Activated CD8-positive, alpha-beta T cell treated with anti-CD3 and anti-CD28 coated beads, Interleukin-2, amount 10 ng/mL, durations not matched to agents 7 days and 5 days (primary cell): ENCODE measurements at places on chromosomes 5 and 9. TPM values are rescaled to one million over a fixed set of nuclear protein-coding genes. Genes with fewer than 3 reads are reported as not detected.

GRCh38 chr5:172768098-172768572 is 2.9 kb downstream of the DUSP1 start:
- no peak for DNase-seq

GRCh38 chr5:140398379-140398811 is 3.2 kb upstream of the ANKHD1 start:
- DNase-seq = no peak

DNA sequence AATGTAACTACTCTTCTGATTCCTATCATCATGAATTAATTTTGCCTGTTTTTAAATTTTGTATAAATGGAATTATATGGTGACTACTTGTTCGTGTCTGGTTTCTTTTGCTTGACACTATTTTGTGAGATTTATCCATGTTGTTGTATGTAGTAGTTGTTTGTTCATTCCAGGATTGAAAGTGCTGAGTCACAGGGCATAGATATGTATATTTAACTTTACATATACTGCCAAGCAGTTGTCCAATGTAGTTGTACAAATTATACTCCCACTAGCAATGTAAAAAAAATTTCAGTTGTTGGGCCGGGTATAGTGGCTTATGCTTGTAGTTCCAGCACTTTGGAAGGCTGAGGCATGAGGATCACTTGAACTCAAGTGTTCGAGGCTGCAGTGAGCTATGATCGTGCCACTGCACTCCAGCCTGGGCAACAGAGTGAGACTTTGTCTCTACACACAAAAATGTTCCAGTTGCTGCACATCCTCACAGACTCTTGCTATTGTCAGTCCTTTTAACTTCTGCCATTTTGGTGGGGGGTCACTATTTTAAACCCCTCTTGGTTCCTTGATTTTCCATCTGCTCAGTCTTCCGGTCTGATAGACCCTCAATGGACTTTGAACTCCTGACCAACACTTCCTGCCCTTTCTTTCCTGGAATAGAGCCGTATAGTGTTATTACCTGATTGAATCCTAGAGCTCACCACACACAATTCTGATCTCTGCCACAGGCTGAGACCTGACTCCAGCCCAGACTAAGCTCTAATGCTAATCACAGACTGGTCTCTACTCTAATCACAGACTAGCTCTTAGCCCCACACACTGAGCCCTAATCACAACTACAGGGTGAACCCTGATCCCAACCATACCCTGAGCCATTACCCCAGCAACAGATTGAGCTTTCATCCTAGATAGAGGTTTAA is 69.3 kb upstream of the MELK start:
- no peak for DNase-seq

DNA sequence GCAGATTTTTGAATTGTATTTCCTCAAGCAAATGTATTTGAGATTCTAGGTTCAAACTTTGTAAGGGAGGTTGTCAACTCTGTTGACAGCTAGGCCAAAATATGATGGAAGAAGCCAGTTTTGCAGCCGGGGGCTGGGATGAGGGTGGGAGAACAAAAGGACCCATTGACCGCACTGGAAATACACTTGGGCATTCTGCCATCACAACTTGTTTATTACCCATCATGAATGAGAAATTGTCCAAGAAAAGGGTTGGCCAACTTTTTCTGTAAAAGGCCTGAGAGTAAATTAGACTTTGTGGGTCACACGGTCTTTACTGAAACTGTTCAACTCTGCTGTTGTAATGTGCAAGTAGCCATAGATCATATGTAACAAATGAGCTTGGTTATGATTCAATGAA is 221.3 kb upstream of the KLF9 start:
- no peak for DNase-seq

- DNase-seq = peak; percentile 9
Measured at GRCh38 chr5:172503925-172504700, 49.8 kb upstream of the SH3PXD2B start.

GRCh38 chr5:32450952-32451351 is 6.4 kb upstream of the ZFR start:
- no peak for DNase-seq

- DNase-seq = no peak
Measured at GRCh38 chr5:148972974-148973374, 89.9 kb downstream of the SH3TC2 start.

DNA sequence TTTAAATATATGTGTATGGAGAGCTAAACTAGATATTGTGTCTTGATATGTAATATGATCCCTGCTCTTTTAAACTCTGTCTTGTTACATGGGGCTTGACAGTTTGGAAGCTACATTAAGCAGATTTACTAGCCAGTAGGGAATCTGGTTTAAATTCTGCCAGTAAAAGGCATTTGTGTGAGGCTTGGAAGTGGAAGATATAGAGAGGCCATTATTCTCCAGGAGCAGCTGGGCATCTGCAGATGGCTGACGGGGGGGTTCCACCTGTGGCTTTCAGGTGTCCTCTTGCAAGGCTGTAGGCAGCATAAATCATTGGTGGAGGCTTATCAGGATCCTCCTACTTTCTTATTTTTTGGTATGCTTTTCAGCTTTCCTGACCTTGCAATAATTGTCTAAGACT is 179.1 kb upstream of the FBXL7 start:
- DNase-seq = no peak

DNA sequence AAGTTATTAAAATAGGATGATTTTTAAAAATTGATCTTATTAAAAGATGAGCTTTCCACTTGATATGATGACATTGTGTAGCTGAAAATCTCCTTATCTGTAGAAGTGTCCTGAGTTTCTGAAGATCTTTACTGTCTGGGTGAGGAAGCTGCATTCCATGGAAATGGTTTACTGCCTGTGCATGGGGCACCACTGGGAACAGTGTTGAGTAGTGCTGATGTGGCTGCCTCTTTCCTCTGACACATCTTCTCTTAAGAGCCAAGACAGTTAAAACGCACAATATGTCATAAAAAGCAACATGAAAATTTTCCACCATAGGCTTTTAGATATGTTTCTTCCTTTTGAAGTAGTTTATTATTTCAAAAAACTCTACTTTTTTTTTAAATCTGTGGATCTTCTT is 24.6 kb downstream of the SECISBP2 start:
- no peak for DNase-seq

DNA sequence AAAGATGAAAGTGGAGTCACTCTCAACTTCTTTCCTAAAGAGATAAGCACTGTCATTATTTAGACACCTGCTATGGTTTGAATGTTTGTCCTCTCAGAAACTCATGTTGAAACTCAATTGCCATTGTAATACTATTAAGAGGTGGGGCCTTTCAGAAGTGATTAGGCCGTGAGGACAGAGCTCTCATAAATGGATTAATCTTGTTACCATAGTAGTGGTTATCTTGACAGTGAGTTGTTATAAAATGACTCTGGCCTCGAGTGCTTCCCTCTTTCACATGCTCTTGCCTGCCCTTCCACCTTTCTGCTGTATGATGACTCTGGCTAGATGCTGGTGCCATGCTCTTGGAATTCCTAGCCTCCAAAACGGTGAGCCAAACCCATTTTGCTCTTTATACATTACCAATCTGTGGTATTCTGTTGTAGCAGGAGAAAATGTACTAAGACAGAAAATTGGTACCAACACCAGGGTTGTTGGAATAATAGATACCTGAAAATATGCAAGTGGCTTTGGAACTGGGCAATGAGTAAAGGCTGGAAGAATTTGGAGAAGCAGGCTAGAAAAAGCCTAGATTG is 38.0 kb downstream of the GDA start:
- DNase-seq = no peak

GRCh38 chr9:1875251-1875851 is 139.8 kb upstream of the SMARCA2 start:
- DNase-seq = no peak

DNA sequence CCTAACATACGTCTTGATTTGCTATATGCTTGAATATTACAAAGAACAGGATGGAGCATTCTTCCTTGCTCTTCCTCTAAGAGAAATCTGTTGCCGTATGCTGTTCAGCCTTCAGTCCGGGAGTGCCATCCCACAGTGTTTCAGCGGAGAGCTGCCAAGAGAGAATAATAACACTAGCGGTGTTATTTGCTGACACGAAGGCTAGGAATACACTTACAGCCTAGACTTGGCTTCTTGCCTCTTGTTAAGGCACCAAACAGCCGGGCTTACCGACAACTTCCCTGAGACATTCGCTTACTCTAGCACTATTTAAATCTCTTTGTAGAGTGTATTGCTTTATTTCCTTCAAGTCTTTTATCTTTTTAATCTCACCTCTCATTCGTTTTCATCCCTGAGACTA is 31.4 kb downstream of the KCTD16 start:
- DNase-seq = no peak

- no peak for DNase-seq
Measured at GRCh38 chr5:95668728-95669127, 14.1 kb downstream of the SPATA9 start.

- peak; percentile 30 for DNase-seq
Measured at GRCh38 chr5:56154732-56155484, 78.2 kb downstream of the ANKRD55 start.

GRCh38 chr5:66652818-66653217 is 56.6 kb downstream of the MAST4 start:
- DNase-seq = no peak

DNA sequence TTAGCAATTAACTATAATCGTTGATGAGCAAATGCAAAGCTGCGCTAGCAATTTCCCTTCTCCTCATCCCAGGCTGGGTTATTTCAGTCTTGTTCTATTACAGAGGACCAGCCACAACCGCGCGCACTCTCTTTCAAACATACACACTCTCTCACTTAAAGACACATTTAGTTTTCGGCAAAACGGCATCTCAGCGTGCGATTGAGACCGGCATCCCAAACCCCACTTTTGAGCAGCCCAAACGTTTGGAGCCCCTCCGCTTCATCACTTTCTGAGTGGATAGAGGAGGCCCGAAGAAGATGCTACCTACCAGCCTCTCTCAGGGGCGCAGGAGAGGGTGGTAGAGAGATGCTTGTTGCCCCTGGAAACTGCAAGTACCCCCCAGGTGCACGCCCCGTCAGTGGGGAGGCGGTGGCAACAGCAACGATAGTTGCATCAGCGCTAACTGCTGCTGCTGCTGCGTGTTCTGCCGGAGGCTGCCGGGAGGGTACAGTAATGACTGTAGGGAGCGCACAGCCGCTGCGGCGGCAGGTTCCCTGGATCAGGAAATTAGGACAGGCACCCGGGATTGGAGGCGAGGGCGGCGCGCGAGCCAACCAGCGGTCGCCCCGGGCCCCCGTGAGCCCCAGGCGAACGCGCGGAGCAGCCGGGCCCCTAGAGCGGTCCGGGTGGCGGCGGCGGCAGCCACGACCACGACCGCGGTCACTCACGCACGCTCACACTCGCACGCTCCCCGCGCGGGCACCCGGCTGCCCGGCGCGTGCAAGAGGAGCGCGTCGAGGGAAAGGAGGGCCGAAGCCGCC is 467 bp upstream of the VLDLR start:
- DNase-seq = peak; percentile 68

- peak; percentile 89 for DNase-seq
Measured at GRCh38 chr5:64768358-64769312, at the start of the genes CWC27 and SREK1IP1. CWC27 (plus strand) TSS chr5:64768930; CDS start chr5:64769147, 217 bp downstream. SREK1IP1 (minus strand) TSS chr5:64768691; CDS start chr5:64768517, 174 bp downstream.

DNA sequence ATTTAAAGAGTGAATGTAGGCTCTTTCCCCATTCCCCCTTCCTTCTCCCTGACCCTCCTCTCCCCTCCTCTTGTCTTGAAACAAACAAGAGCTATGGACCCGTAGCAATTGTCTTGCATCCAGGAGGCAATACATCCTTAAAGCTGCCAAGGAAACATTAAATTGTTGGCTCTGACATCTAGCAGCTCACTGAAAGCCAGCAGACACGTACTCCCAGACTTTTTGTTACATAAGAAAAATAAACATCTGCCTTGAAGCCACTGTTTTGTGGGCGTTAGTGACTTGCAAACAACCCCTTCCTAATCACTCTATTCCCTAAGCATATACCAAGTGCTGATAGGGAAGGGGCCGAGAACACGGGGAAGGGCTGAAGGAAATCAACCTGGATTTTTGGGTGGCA is 8.6 kb downstream of the SLC45A2 start:
- DNase-seq = no peak

- DNase-seq = no peak
Measured at GRCh38 chr9:93897075-93897970, 57.8 kb downstream of the BARX1 start.

- no peak for DNase-seq
Measured at GRCh38 chr5:109328626-109329025, 81.1 kb downstream of the PJA2 start.

- no peak for DNase-seq
Measured at GRCh38 chr5:143085319-143085917, 315.2 kb downstream of the ARHGAP26 start.

- peak; percentile 18 for DNase-seq
Measured at GRCh38 chr5:133396187-133396741, 216.1 kb downstream of the FSTL4 start.

Gene VCAN
- 0.39 TPM for total RNA-seq

Gene FABP6
- not detected for total RNA-seq

Gene PPIC
- total RNA-seq = not detected

Gene SPINK13
- not detected for total RNA-seq

Gene WDR31
- 0.92 TPM for total RNA-seq

Gene PITX1
- total RNA-seq = not detected
